ENCODE measurements at places on chromosomes 4 and X.

DNA sequence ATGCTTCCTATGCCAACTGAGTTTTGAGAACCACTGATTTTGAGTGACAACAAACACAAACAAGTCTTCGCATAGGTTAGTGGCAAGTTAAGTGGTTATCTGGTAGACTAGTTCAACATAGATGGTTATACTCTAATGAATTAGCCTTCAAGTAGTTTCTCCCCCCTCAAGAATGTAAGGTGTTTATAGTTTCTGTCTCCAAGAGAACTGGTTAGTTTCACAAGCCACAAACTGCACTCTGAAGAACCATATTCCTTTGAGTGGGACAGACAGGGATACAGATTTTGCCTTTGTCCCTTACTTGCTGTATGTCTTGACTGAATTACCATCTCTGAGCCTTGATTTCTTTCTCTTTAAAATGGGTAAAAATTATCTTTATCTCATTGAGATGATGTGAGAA lies 41.5 kb downstream of the PASD1 start:
- no peak for DNase-seq

DNA sequence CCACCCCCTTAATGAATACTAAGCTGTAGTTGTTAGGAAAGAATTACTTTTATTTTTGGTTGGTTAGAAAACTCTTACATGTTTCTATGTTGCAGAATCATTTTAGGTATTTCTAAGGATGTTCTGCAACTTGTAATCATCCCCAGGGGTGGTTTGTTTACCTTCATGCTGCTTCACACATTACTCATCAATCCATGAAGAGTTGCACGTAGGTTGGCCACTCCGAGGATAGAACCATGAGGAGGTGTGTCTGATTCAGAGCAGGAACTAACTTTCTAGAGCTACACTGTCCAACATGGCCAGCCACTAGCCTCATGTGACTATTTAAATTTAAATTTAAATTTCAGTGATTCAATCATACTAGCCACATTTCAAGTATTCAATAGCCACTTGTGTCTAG lies 127.2 kb upstream of the FRMPD4 start:
- no peak for DNase-seq

- DNase-seq = no peak
These were observed 640.1 kb upstream of the AADAT start for GRCh38 chr4:170729897-170730296.

DNA sequence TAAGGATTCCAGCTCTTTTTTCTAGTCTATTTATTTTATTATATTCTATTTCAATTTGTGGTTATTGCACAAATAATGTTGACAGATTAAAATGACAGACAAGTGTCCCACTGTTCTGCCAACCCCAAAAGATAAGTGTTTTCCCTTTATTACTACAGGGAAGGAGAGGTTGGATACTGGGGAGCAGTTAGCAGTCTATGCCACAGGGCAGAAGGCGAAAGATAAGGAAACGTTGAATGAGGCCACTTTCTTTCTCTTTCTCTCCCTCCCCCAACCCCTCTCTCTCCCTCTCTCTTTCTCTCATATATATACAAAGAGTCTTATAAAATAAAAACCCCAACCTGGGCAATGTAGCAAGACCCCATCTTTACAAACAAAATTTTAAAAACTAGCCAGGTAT lies 31.6 kb downstream of the SLC9A6 start:
- no peak for DNase-seq

GRCh38 chrX:29787656-29788055 lies 427.7 kb upstream of the MAGEB2 start:
- DNase-seq = no peak

DNA sequence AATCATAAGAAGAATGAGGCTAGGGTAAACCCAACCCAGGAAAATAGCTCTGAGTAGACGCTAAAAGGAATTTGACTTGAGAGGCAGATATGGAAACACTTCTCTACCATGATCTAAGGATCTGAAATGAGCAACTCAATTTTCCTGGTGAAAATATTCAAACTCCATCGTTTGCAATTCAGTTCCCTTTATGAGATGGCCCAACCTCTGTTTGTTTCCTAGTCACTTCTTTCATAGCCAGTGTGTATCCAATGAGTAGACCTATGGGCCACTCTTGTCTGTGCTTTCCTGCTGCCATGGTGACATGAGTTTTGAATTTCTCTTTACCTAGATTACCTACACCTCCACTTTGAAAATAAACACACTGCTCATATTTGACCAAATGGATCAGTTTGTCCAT lies 176.2 kb upstream of the GPRIN3 start:
- no peak for DNase-seq

DNA sequence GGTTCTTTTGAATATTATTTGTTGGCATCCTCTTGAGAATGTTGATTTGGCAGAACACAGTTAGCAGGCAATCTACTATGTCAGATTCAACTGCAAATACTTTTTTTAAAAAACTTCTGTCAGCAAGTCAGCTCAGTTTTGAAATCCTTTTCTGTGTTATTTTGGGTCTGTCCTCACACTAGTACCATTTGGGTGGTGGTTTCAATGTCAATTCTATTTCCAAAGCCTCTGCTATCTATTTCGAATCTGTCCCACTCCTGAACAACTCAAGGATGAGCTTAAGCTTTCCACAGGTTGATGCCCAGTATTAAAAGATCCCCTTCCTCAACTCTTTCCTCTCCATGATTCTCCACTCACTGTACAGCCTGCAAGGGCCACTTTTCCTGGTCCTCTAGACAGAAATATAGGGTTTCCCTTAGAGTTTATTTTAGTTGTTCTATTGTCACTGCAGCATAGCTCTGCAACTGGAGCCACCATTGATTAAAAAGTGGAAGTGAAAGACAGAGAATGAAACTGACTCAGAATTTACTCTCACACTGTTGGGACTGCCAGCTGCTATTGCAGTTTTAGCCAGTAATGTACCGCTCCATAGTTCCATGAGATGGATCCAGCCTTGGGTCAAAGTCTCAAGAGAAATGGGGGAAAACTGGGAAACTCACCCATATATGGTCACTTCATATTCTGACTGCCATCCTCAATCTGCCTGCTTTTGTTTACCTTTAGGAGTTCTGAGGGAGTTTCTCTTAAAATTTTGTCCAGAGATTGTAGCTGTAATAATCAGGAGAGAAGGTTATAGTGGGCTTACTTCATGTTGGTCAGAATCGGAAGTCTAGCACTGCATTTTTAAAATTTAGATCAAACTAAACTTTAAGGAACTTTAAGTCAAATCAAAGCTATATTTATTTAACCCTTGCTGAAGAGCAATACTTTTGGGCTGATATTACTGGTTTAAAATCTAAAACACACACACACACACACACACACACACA lies 14.6 kb downstream of the HDX start:
- no peak for DNase-seq

DNA sequence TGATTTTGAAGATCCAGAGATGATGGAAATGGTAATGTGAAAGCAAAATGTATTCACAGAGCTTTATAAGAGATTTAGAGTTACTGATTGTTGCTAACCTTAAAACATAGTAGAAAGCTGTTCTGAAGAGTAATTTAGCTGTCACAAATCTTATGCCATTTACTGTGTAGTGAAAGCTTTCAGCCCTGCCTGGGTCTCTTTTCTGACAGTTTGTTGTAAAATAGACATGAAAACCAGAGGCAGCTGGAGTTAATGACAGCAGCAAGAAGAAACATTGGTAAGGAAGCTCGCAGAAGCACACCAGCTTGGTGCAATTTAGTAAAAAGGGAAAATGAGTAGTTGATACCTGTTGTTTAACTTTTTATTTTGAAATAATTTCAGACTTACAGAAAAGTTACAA lies 21.1 kb downstream of the POLR2B start:
- no peak for DNase-seq

DNA sequence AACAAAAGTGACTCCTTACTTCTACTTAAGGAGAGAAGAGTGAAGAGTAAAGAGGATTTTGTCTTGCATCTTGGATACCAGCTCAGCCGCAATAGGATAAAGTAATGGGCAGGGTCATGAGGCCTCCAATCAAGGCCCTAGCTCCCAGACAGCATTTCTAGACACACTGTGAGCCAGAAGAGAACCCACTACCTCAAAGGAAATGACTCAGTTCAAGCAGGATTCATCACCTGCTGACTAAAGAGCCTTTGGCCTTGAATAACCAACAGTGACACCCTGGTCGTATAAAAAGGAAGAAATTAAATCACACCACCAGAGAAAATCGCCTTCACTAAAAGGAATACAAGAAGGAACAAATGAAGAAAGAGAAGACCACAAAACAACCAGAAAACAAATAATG lies 416.1 kb downstream of the PCDH18 start:
- no peak for DNase-seq

DNA sequence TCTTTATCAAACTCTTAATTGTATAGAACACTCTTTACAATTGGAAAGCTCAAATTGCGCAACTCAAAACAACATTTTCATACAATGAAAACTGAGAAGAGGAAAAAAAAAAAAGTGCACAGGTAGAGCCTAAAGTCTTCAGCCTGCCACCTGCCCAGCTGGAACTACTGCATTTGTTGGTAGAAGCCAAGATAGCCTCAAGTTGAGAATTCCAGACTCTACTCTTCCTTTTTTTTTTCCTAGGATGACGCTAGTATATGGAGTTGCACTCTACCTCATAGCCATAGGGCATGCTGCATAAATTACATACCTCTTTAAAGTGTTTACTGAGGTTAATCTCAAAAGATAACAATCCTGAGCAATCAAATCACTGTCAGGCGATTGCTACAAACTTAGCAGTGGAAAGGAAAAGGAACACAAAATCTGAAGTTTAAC lies 13.6 kb downstream of the ABCG2 start:
- no peak for DNase-seq

GRCh38 chr4:76758996-76759395 lies 138.9 kb downstream of the SOWAHB start:
- DNase-seq = no peak

DNA sequence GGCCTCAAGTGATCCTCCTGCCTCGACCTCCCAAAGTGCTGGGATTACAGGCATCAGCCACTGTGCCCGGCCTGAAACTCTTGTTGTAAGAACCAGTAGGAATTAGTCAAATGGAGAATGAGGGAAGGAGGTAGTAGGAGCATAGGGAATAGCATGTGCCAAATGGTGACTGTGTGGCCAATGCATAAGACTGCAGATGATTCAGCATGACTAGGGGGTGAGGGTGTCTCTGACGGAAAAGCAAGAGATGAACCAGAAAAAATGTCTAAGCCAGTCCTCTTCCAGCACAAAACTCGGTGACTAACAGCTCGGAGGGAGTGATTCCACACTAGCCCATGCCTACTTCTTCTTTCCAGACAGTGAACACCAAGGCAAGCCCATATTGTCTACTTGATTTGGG lies 58.2 kb upstream of the DUSP21 start:
- no peak for DNase-seq

DNA sequence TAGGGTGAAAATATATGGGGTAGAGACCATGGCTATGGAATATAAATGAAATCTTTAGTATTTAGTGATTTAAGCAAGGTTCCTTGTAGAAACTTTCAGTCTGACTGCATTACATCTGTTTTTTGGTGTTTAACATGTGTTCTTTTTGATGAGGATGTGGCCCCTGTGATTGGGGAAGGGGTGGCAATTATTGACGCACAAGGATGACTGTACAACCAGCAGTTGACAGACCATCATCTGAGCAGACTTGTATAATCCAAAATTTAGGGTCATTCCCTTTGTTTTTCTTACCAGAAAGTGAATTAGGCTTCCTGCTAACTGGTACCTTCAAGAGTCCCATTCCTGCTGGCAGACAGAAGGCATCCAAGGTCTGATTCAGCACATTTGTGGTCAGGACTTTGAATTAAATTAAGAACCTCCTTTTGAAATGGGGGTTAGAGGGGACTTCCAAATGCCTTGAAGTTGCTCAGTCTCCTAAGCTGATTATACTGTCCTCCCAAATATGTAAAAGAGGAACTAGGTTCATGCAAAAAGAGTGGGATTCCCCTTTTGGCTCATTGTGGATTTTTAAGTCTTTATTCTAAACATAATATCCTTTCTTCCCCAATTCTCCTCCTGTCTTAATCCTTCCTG lies 112.4 kb upstream of the CXCL13 start:
- no peak for DNase-seq

DNA sequence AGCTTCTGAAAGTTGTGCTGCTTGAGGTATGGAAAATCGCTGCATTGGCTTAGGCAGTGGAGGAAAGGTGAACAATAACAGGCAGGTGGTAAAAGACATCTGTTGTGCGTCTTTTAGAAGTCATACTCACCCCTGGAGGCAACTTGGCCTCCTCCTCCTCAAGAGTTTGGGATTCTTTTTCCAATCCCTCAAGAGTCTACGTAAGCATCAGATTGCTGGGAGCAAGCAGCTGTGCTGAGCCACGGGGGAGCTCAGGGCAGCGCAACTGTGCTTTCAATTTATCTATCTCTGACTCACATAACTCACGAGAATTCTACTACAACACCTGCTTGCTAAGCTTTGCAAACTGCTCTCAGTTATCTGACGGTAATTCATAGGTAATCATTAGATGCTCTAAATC lies 6.4 kb upstream of the RBMX2 start:
- no peak for DNase-seq

- no peak for DNase-seq
These were observed 131.8 kb downstream of the SCFD2 start for GRCh38 chr4:53234111-53234510.

DNA sequence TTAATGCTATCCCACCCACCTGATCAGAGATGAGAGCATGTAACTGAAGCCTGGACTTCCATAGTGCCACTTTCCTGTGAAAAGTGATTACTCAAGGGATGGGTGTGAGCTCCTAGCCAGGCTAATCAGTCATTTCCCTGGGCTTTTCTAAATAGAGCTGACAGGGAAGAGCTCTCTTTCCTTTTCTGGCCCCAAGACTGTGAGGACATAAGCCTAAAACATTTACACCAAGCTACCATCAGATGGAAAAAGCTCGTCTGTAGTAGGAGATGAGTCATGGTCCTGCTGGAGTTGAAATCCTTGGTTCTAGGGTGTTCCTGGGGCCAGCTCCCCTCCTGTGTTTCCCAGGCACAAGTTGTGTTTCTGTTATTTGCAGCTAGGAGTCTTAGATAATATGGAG lies 52.4 kb upstream of the NDP start:
- DNase-seq = no peak

- no peak for DNase-seq
These were observed 121.0 kb downstream of the KCNIP4 start for GRCh38 chr4:21827575-21827974.

GRCh38 chr4:44916411-44916810 lies 190.1 kb upstream of the GNPDA2 start:
- no peak for DNase-seq

DNA sequence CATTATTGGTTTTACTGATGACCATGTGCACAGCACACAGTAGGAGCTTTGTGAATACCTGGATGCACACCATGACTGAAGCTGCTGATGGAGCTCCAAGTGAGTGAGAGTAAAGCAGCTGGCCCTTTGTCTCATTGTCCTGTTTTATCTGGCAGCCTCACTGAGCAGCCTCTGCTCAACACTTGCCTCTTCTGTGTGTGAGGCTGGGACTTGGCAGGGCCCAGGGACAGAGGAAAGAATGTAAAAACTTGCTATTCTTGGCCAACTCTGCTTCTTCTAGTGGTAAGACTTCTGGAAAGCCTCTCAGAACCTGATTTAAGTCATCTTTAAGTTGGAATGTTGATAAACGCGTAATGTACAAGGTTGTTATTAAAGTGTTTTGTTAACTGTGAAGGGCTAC lies 61.4 kb downstream of the BEX1 start:
- no peak for DNase-seq

GRCh38 chrX:148024425-148025148 lies 43.5 kb downstream of the FMR1NB start:
- DNase-seq = no peak

Data from substantia nigra (tissue), 51 donors.